ENCODE measurements at places on chromosomes 16 and 17.
A peak's percentile ranks its signal among the peaks of the same experiment; 100 is the strongest.

DNA sequence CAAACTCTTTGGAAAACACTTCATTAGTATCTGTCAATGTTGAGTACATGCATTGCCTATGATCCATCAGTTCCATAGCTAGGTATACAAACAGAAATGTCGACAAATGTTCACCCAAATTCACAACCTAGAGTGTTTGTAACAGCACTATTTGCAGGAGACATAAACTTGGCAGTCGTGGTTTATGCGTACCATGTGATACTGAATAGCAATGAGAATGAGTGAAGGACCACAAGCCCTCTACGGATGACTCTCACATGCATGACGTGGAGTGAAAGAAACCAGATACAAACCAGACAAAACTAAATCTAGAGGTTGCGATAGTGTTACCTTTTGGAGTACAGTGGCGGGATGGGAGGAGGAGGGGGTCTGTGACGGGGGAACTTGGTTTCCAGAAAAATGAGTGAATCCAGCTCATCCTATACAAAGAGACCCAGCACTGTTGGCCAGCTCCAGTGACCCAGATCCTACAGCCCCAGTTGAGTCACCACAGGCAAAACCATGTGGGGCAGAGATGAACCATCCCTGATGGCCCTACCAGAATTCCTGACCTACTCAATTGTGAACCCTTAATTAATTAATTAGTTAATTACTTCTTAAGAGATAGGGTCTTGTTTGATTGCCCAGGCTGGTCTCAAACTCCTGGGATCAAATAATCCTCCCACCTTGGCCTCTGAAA lies 15.9 kb upstream of the ULK2 start:
- no peak for DNase-seq

DNA sequence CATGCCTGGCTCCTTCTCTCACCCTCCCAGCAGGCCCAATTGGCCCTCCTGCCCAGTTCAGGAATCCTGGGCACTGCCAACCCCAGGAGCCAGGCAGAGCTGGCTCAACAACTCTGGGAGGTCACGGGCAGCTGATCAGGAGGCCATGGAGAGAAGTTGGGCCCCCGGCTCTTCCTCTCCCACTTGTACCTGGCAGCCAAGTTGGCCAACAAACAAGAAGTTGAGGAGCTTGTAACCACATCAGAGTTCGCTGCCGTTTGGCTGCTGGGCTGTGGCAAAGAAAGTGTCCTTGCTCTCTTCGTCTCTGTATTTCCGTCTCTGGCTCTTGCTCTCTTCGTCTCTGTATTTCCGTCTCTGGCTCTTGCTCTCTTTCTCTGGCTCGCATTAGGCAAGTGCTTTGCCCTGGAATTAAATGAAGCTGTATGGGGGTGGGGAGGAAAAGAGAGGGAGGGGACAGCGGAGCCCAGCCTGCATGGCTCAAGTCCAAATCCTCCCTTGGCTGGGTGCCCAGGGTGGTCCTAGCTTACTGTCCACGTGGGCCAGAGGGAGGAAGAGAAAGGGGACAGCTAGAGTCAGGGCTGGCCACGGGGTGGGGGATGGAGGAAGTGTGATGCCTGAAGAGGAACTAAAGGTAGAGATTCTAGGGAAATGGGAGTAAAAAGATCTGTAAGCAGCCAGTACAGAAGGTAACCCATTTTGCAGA lies 7.8 kb upstream of the TMEM132E start:
- peak; percentile 20 for DNase-seq

GRCh38 chr17:56885312-56885657 lies 28.6 kb downstream of the TRIM25 start:
- DNase-seq, result peak; percentile 33

DNA sequence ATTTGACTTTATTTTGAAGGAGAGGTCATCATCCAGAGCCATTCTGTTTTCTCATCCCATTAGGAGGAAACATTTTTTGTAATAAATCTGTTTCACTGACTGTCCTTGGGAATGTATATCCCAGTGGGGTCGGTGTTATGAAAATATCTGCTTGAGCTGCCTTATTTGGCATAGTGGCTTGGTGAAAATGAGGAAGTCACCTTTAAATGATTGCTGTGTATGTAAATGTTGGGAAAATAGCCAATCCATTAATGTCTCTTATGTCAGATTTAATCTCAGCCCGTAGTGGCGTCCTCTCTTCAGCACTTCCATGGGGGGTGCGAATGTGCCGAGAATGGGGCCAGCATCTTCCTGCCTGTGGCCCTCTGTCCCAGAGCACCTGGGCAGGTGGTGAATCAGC lies 57.6 kb downstream of the BANP start:
- DNase-seq, result no peak

DNA sequence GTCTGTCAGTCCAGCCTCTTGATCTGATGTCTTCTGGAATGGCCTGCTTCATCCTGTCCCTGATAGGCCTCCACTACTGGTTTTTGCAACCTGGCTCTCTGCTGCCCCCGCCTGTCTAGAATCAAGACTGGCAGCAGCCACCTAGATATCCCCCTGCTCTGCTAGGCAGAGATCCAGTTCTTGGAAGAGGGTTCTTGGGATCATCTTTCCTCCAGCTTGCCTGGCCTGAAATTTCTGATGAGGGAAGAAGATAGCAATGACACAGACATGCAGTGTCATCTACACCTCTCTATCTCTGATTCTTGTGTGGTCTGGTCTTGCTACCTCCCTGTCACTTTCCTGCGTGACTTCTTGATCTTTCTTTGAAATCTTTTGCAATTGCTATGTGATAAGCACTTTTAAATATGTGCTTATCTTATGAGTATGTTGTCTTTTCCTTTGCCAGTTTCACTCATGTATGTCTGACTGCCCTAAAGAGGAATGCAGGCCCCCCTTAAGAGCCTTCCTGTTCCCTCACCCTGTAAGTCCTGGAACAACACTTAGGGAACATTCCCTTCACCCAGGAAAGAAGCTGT lies 20.3 kb upstream of the NFATC3 start:
- peak; percentile 88 for DNase-seq

DNA sequence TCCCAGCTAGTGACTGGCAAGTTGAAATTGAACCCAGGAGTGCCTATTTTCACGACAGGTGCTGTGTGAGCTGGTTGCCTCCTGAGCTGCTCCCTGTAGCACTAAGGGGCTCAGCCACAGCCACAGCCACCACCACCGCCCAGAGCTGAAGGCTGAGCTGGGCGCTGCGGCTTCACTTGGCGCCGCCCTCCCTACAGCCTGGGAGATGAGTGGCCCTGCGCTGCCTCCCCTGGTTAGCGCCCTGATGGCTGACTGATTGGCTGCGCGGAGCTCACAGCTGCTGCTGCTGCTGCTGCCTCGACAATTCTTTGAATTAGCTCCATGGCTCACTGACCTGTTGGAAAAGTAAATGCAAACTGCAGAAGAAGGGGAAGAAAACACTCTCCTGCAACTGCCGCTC lies 91.8 kb upstream of the TMEM132E start:
- no peak for DNase-seq

DNA sequence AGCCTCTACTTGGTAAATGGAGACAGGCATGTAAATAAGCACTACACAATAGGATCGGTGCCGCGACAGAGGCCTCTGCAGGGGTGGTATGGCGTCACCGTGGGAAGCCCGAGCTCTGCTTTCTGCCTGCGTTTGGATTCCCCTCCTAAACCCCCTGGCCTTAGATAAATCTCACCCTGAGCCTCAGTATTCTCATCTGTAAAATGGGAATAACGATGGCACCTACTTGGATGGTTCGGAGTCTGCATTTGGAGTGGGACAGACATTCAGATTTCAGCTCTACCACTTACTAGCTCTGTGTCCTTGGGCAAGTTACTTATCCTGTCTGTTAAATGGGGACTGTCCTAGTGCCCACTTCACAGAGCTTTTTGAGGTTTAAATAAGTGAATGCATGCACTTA lies 42.8 kb upstream of the TNRC6A start:
- DNase-seq, result no peak

- peak; percentile 10 for DNase-seq
Observed at GRCh38 chr16:87025676-87026075, 291.5 kb downstream of the C16orf95 start.

DNA sequence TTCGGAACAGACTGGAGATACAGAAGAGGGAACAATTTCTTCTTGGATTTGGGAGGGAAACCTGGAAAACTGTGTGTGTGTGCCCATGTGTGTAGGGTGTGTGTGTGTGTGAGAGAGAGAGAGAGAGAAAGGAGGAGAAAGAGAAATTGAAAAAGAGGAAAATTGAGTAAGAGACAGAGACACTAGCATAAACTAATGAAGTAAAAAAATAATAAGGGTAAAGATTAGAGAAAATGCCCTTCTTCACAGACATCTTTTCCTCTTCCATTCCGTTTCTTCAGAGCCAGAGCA lies 13.9 kb upstream of the HOXB2 start:
- no peak for DNase-seq

DNA sequence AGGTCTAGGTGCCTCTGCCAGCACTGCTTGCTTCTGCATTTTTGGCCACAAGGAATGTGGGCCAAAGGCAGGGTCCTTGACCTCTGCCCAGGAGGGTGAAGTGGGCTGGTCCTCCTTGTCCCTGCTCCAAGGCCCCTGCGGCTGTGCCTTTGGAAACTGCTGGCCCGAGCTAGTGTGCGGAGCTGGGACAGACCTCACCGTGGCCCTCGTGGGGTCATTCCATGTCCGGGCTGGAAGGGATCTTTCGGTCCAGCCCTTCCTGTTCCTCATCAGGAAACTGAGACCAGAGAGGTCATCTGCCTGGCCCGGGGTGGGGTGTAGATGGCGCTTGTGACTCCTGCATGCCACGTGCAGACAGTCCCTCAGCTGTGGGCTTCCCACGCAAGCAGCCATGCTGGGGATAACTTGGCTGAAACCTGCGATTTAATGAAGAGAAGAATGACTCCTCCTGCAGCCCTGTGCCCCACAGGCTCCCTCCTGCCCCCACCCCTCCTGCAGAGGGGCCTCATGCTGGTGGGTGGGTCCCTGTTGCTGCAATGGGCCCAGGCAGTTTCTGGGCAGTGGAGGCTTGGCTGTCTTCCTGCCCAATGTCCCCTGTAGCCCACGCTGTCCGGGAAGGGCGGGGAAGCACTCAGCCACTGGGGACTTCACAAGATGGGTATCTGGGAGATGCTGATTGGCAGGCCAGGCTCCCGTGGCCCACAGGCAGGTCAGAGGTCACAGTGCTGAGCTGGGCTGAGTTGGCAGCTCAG lies 245.2 kb downstream of the SEC14L1 start:
- DNase-seq, result peak; percentile 41

DNA sequence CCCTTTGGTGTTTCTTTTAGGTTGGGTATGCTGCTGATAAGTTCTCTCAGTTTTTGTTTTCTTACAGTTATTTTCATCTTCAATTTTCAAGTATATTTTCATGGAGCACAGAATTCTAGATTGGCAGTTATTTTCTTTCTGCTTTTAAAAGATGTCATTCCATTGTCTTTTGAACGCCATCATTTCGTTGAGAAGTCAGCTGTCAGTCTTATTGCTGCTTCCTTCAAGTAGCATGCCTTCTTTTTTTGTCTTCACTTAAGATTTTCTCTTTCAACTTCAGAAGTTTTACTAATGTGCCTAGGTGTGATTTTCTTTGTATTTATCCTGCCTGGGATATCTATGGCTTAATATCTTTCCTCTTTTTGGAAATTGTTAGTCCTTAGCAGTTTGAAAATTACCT lies 262.2 kb upstream of the PMFBP1 start:
- DNase-seq, result peak; percentile 14

- DNase-seq, result peak; percentile 77
Observed at GRCh38 chr17:63445954-63446752, at the start of gene CYB561. Gene CYB561 (minus strand): TSS chr17:63446306. CDS start chr17:63437547, 8,759 bp downstream.

DNA sequence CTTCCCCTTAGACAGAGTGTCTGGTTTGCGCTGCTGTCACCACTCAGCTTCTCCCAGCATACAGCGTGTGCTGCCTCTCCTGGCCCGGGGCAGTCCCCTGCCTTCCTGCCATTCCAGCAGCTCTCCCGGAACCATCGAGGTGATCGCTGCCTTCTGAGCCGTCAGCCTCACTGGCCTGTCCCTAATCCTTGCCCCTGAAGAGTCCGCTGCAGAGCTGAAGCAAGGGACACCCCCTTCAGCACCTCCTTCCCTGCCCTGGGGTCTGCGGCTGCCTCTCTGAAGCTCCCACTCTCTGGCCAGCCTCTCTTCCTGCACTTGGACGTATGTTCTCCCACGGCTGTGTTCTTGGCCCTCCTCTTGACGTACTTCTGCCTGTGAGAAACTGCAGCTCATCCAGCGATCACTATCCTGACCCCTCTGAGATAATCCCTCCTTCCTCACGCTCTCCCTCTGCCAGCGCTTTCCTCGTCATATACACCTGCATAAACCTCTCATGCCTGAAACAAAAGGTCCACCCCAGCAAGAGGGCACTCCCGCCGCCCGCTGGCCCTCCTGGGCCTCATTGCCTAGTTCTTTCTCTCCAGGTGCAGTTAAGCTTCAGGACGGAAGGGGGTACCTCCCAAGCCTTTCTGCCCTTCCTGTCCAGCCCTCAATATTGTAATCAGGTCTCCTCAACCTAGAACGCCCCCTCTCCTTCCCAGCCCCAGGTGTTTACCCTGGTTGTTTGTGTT lies 220.6 kb upstream of the CHMP6 start:
- no peak for DNase-seq

GRCh38 chr16:49343291-49343690 lies 30.3 kb upstream of the C16orf78 start:
- DNase-seq, result no peak

DNA sequence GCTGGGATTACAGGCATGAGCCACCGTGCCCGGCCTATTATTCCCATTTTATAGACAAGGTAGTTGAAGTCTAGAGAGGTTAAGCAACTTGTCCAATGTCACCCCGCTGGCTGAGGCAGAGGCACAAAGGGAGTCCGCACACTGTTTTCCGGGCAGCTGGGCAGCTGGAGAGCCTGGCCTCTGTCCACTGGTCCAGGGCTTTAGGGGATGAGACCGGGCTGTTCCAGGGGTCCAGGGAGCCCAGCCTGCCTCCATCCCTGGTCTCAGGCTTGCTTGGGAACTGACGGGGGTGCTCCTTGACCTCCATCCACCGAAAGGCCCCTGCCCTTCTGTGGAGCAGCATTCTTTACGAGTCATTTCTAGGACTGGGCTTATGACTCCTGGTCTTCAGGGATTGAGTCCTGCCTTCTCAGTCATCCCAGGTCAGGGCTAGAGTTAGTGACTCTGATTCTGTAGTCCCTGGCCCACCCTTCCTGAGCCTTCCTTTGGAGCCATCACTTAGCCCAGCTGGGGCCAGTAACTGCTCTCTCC lies 37.5 kb downstream of the SOCS3 start:
- DNase-seq, result no peak

GRCh38 chr16:17885659-17886207 lies 415.0 kb upstream of the XYLT1 start:
- no peak for DNase-seq

GRCh38 chr17:71472809-71473789 lies 647.7 kb upstream of the SOX9 start:
- DNase-seq, result peak; percentile 39

- no peak for DNase-seq
Observed at GRCh38 chr16:49684696-49685095, 171.2 kb downstream of the ZNF423 start.

DNA sequence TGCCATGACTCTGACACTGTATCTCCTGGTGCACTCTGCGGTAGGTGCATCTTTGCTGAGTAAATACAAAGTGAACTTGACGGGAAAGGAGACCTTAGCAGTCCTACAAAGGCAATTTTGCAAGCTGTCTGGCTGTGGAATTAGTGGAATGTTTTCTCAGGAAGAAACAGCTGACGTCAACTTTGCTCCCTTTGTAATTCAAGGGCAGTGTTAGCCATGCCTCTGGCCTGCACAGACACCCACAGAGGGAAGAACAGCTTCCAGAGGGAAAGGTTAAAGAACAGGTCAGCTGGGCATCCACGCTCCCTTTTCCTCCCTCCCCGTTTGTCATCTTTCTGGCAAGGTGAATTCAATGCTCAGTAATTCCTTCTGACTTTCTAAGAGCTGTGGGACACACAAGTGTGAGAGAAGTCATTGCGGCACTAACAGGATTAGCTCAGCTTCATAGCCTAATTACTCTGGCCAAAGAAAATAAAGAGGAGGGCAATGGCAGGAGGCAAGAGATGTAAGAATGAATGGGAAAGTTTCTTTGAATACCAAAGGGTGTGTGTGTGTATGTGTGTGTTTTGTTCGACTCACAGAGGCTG lies 476.9 kb upstream of the GOT2 start:
- DNase-seq, result no peak

Data from suppressor macrophage (primary cell).